ENCODE measurements at places on chromosomes 3 and 15. TPM values are rescaled to one million over a fixed set of nuclear protein-coding genes. Genes with fewer than 3 reads are reported as not detected.

GRCh38 chr3:43949594-43949993, 258.9 kb downstream of the ABHD5 start:
- no peak overlapping the region for H3K27ac ChIP-seq
- H3K4me3 ChIP-seq, result no peak overlapping the region
- peaks cover 12% of the 10 kb centered on the region for H3K27me3 ChIP-seq
- no peaks in the 10 kb centered on the region for H3K36me3 ChIP-seq
- no peak for DNase-seq

DNA sequence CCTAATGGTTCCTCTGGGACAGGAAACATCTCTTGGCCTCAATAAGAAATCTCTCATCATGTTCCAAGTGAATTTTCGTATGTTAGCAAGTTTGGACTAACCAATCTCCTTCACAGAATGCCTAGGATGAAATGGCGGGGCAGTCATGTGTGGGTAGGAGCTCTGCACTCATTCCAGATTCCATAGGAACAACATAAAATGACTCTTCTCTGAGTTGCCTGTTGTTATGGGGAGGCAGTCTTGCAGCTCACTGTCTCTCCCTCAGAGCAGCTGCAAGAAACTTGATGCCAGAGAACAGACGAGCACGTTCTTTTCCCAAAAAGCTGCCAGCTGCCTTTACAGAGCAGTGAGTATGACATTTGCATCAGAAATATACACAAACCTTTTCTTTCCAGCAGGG, 34.1 kb downstream of the SPATA12 start:
- no peaks in the 10 kb centered on the region for H3K27me3 ChIP-seq
- H3K4me1 ChIP-seq, result peaks cover 12% of the 10 kb centered on the region
- H3K36me3 ChIP-seq, result no peaks in the 10 kb centered on the region
- no peak overlapping the region for H3K27ac ChIP-seq
- no peak overlapping the region for H3K4me3 ChIP-seq

- H3K36me3 ChIP-seq, result no peaks in the 10 kb centered on the region
- H3K4me1 ChIP-seq, result no peaks in the 10 kb centered on the region
- no peak overlapping the region for H3K27ac ChIP-seq
- H3K27me3 ChIP-seq, result peaks cover 31% of the 10 kb centered on the region
Observed at GRCh38 chr3:71779674-71780377, 5.1 kb downstream of the PROK2 start.

DNA sequence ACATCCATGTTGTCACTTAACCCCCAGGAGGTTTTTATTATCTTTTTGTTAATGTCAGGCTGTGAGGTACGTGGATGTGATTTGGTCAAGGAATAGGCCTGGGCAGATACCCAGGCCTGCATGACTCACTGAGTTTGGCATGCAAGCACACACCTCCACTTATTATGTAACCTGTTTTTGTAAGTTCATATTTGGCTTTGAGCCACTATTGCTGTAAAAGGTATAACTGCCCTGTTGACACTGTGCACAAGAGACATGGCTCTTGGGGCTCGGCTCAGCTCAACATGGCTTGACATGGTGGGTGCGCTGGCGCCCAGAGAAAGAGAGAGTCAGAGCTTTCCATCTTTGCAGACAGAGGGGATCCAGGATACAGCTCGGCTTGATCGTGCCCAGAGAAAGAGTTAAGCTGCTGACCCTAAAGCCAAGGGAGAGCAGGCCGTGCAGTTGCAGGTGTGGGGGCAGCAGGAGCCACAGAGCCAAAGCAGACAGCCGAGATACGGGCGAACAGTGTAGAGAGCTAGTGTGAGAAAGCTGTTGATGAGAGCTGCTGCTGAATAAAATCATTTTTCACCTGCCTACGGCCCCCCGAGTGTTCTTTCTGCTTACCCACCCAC, 67.9 kb upstream of the UNC13C start:
- no peaks in the 10 kb centered on the region for H3K27me3 ChIP-seq
- H3K27ac ChIP-seq, result no peak overlapping the region
- no peak overlapping the region for H3K4me3 ChIP-seq
- H3K4me1 ChIP-seq, result no peaks in the 10 kb centered on the region
- no peaks in the 10 kb centered on the region for H3K36me3 ChIP-seq

DNA sequence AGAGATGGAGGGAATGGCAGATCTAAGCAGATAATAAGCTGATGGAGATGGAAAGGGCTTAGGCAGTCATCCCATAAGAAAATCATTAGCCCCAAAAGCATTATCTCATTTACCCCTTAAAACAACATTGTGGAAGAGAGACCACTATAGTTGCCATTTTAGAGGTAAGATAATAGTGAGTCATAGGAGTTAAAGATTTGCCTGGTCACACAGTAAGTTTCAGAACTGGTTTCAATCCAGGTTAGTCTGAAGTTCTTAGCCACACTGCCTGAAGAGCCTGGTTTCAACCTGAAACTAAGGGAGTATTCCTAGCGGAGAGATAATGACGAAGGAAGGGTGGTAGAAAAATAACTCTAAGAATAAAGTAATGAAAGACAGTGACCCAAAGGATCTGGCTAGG, 13.0 kb upstream of the UBR1 start:
- DNase-seq, result no peak
- H3K27ac ChIP-seq, result no peak overlapping the region
- H3K4me3 ChIP-seq, result no peak overlapping the region

The TMEM108 gene
- total RNA-seq, result 0.18 TPM

- H3K36me3 ChIP-seq, result no peaks in the 10 kb centered on the region
- DNase-seq, result no peak
- H3K27ac ChIP-seq, result no peak overlapping the region
- H3K4me1 ChIP-seq, result no peaks in the 10 kb centered on the region
- H3K27me3 ChIP-seq, result peaks cover 2% of the 10 kb centered on the region
- no peak overlapping the region for H3K4me3 ChIP-seq
Observed at GRCh38 chr3:14647976-14648955, 3.3 kb upstream of the CCDC174 start.

GRCh38 chr3:184968115-184968514, 156.1 kb downstream of the VPS8 start:
- H3K4me1 ChIP-seq, result no peaks in the 10 kb centered on the region
- no peak overlapping the region for H3K27ac ChIP-seq
- H3K36me3 ChIP-seq, result peaks cover 12% of the 10 kb centered on the region
- DNase-seq, result no peak
- no peaks in the 10 kb centered on the region for H3K27me3 ChIP-seq

DNA sequence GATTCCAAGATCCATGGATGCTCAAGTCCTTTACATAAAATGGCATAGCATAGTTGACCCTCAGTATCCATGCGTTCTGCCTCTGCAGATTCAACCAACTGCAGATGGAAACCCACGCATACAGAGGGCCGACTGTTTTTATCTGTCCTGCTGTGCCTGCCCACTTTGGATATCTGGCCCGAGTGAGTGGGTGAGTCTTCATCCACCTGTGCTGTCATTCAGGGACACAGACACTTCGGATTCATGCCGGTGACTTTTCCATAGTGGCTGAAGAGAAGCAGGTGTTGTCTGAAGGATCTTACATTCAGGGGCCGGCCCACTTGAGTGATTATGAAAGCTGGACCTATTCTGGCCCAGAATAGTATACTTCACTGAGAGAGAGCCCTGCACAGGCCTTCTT, 85.1 kb downstream of the RYR3 start:
- H3K27me3 ChIP-seq, result no peaks in the 10 kb centered on the region
- H3K4me3 ChIP-seq, result no peak overlapping the region

The SPATA12 gene
- total RNA-seq, result under 0.01 TPM

DNA sequence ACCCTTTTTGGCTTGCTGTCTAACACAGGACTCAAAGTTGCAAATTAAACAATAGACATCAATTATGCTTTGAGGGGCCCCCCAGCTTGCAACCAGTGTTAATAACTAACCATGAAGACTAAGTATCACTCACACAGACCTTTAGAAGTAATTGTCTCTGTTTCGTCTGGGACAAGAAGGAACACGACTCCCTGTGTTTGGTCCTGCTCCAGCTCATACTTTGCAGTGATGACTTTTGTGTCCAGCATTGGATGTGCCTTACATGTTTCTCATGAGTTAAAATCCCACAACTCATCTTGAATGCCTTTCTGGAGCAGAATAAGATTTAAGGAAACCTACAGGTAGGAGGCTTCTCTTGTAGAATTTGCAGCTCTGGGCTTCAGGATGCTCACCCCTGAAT, 53.1 kb downstream of the GMNC start:
- no peak overlapping the region for H3K27ac ChIP-seq
- peaks cover 2% of the 10 kb centered on the region for H3K27me3 ChIP-seq
- H3K4me1 ChIP-seq, result no peaks in the 10 kb centered on the region
- H3K36me3 ChIP-seq, result no peaks in the 10 kb centered on the region
- H3K4me3 ChIP-seq, result no peak overlapping the region

DNA sequence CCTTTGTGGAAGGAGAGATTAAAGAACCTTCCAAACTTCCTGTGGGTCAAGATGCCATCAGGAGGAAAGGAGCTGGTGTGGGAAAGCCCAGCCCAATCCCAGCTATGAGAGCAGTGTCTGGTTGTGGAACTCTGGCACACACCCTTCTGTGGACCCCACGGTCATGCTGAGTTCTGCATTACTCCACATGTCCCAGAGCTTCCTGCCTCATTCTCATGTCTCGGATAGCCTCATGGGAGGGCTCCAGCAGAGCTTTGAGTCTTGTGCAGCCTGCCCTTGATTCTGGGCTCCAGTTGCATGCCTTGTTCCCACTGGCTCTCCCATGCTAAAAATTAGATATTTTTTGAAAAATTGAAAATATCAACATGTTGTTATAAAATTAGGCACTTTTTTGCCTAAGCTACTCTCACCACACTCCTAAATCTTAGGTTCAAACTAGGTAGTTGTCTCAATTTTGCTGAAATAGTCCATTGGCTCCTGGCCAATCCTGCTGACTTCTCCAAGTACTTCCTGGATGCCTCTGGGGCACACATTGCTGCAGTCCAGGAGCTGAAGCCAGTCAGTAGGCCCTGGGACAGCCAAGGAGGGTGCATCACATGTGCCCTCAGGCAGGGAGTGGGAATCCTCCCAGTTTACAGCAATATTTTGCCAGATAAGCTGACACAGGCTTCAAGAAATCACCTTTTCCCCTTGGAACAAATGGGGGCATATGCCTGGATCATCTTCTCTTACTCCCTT, 144.3 kb downstream of the EEFSEC start:
- no peaks in the 10 kb centered on the region for H3K4me1 ChIP-seq
- no peaks in the 10 kb centered on the region for H3K36me3 ChIP-seq
- no peak overlapping the region for H3K4me3 ChIP-seq
- peak; percentile 21 for DNase-seq
- no peak overlapping the region for H3K27ac ChIP-seq

The MYZAP gene
- not detected for total RNA-seq

The SLC2A2 gene
- not detected for total RNA-seq

Measured in IMR-90 (cell line).